ENCODE measurements at places on chromosomes 5 and 9.

DNA sequence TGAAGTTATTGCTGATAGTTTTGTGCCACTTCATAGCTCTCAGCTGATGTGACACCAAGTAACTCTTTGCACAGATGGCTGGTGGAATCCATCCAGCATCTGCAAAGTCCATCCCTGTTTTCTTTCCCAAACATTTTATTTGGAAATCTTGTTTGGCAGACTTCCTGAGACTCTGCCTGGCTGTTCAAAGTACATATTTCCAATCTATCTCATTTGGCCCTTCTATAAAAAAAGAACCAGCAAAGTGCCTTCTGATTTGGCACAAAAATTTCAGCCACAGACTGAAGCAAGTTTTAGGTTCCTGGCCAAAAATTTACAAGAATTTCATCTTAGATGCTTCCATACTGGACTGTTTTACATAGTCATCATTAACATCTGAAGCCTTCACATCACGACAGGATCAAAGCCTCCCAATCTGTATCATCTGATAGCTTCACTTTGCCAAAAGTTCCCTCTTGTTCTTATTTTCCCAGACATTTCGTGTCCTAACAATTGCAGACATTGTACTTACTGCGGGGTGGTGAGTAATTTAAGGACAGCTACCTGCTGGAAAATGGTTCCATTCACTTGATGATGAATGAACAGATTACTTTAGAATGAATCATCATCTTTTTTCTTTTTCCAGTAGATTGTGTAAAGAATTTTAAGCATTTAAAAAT is 377.3 kb downstream of the KIAA0825 start:
- DNase-seq, result no peak

DNA sequence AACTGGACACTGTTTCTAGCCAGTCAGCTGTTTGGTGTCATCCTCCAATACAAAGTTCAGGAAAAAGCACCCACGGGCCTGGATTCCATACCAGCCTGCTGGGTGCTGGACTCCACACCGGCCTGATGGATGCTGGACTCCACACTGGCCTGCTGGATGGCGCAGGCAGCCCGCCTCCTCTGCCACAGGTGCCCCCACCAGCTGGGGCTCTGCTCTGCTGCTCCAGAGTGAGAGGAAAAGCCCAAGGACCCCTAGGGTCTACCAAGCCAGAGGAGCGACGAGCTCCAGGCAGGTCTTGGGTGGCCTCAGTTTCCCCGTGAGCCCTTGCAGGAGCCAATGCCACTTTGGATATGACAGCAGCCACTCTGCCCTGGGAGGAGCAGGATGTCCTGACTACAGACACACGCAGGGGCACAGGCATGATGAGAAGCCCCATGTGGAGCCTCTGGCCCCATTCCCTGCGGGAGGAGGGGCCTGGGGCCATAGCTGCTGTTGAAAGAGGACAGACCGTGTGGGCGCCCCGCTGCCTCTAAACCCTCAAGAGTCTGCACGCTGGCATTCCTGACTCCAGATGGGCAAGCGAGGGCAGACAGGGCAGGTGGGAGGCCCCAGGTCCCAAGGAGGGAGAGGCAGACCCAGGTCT is 141.6 kb downstream of the OLFM1 start:
- no peak for DNase-seq

- DNase-seq, result no peak
Measured at GRCh38 chr9:105168870-105169319, 75.6 kb upstream of the SLC44A1 start.

- peak; percentile 35 for DNase-seq
Measured at GRCh38 chr5:115069087-115069968, 100.4 kb downstream of the TRIM36 start.

GRCh38 chr5:40150896-40151295 is 528.8 kb upstream of the PTGER4 start:
- no peak for DNase-seq
